ENCODE measurements at places on chromosomes 5 and 9.

GRCh38 chr5:1749346-1750124, 50.1 kb downstream of the MRPL36 start:
- no peak for DNase-seq

- peak; percentile 44 for DNase-seq
These were observed 1.4 kb upstream of the CIZ1 start for GRCh38 chr9:128192601-128193371.

- DNase-seq = no peak
These were observed 692.3 kb downstream of the PTPRD start for GRCh38 chr9:9920425-9921060.

DNA sequence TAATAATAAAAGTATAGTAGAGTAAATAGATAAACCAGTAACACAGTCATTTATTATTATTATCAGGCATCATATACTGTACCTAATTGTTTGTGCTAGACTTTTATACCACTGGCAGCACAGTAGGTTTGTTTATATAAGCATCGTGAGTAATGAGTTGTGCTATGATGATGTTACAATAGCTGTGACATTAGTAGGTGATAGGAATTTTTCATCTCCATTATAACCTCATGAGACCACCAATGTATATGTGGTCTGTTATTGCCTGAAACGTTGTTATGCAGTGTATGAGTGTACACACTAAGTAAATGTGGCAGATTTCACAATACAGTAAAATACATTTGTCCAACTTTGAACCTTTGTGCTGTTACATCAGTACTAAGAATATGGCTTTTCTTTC, 72.7 kb upstream of the SPATA31D4 start:
- no peak for DNase-seq

GRCh38 chr5:59842999-59843398, 50.5 kb downstream of the PDE4D start:
- DNase-seq = no peak

DNA sequence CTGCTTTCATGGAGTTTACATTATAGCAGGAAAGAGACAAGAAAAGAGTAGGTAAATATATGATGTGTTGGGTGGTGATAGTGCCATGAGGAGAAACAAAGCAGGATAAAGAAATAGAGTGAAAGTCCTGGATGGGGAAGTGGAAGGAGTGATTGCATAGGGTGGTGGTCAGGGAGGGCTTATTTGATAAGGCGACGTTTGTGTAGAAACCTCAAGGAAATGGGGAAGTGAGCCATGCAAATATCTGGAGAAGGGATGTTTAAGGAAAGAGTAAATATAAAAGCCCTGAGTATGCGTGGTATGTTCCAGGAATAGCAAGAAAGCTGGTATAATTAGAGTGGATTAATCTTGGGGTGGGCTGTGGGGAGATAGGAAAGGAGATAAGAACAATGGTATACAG, 134.7 kb upstream of the SV2C start:
- DNase-seq = no peak

DNA sequence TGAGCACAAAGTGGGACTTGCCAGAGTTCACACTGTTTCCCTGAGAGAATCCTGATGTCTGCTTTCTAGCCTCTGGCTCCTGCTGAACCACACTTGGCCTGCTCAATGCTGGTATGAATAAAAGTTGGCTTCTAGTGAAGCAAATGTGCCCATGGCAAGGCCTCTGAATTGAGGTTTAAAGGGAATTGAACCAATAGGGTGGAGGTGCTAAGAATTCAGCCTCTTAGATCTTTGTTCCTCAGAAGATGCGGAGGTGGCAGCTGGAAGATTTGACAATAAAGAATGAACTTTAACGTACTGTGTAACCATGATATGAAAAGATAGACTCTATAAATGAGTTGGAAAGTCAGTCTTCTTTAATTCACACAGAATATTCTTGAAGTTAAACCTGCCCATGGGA, 57.2 kb downstream of the RASGRF2 start:
- DNase-seq = no peak

DNA sequence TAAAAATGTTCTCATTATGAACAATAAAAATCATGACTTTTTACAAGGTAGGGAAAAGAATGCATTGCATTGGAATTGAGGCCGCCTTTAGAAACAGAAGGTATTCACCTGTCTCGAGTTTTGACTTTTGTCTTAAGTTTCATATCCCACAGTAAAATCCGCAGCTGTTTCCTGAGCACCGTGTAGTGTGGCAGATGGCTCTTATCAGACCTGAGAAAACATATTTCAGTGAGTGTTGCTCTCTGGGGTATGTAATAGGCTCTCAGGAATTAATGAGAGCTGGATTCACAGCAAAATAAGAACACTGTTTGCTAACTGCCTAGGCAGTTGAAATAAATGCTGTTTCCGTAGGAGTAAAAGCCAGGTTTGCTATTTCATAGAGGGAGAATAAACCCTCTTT, 221.4 kb downstream of the CFAP90 start:
- DNase-seq = no peak

GRCh38 chr9:2729721-2730120, 12.4 kb downstream of the KCNV2 start:
- DNase-seq = no peak

GRCh38 chr5:3394891-3395599, 200.6 kb upstream of the IRX1 start:
- no peak for DNase-seq

DNA sequence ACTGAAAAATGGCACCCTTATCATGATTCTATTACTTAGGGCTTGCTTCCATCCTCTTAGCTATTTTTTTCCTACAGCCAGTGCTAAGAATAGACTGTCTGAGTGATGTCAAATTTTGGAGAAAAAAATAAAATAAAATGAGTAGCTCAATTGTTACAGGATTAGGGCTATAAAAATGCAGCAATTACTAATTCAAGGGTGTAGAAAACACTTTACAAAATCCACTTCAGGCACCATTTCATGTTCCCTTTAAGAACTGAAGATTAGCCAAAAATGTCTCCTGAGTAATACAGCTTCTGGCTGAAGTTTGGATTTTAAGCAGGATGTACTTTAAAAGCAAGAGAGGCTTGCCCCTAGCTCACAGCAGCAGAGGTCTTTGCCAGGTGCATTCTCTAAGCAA, 240.5 kb upstream of the IRX1 start:
- no peak for DNase-seq

- no peak for DNase-seq
These were observed 35.5 kb downstream of the RAPGEF1 start for GRCh38 chr9:131704141-131704983.

- no peak for DNase-seq
These were observed 71.7 kb downstream of the KCNT1 start for GRCh38 chr9:135773530-135774238.

DNA sequence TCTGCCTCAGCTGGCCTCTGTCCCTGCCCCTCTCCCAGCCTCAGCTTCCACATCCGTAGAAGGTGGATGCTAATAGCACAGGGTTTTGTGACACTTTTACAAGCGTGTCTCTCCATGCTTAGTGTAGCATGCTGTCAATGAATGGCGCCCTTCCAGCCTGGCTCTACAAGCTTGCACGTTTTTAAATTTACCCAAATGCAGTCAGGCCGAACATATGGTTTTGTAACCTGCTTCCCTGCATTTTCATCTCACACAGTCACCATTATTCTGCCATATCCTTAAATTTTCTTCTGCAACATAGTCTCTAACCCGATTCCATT, 28.8 kb downstream of the FAM163B start:
- no peak for DNase-seq

GRCh38 chr5:124263680-124264491, 482.6 kb downstream of the ZNF608 start:
- no peak for DNase-seq

DNA sequence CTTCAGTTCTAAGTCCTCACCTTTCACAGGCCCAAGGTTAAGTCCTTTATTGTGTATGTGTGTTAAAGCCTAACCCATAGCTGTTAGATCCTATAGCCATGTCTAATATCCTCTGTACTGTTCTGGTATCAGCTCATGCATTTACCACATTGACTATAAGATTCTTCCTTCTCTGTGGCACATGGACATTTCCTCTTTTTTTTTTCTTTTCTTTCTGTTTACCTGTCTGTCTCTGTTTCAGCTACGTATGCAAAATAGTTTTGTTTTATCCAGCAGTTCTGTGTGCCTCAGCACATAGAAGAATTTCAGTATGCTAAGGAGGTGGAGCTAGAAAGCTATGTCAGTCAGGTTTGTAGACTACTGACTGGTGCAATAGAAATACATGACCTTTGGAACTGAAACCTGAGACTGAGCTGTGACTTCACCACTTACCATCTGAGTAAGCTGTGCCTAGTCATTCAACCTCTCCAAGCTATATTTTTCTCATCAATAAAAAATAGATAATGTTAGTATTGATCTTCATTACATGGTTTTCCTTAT, 155.6 kb upstream of the VLDLR start:
- DNase-seq = no peak

- DNase-seq = no peak
These were observed 35.9 kb upstream of the LECT2 start for GRCh38 chr5:135990528-135991255.
